Stimulated activated CD4-positive, alpha-beta T cell treated with anti-CD3 and anti-CD28 coated beads, Interleukin-1b, Interleukin-23, amount 100 ng/mL, for 1 hour (primary cell): ENCODE measurements at places on chromosomes 3 and 15.

DNA sequence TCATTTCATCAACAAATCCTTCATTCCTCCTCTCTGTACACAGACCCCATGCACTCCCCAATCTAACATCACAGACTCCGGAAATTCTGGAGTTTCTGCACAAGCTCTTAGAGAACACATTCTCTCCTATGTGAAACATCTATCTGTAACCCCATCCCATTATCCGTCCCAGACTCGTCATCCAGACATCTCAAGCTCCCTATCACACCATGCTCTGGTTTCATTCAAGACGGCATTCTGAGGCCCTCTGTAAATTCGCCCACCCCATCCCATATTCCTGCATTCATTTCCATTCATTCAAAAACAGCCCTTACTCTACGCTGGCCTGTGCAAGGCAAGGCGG is 575 bp downstream of the LEO1 start:
- DNase-seq = no peak

DNA sequence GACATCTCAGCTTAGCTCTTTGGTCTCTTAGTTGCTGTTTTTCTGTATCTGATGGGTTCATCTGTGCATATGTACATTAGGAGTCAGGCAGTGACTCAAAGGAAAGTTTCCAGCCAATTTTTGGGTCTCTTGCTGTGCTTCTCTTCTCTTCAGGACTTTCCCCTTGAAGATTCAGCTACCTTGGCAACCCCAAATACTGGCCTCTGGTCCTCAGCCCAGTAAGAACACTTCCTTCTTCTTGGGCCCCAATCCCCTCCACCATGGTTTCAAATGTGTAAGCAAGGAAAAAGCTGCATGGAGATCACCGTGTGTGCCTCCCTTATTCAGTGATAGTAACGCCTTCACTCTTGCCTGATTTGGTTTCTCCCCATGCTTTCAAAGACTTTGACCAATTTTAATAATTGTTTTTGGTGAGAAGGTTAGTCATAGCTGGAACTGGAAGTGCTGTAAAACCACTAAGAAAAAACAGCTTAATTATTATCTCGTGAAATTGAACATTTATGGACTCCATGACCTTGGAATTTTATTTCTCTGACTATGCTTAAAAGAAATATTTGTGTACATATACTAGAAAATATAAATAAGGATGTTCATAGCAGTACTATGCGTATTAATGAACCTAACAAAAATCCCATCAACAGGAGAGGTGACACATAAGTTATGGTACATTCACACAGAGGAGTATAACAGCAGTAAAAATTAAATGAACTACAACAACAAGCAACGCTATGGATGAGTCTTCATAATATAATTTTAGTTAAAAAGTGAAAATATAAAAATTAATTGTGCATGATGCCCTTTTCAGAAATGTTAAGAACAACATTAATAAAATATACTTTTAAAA is 125.3 kb upstream of the BCL6 start:
- no peak for DNase-seq

DNA sequence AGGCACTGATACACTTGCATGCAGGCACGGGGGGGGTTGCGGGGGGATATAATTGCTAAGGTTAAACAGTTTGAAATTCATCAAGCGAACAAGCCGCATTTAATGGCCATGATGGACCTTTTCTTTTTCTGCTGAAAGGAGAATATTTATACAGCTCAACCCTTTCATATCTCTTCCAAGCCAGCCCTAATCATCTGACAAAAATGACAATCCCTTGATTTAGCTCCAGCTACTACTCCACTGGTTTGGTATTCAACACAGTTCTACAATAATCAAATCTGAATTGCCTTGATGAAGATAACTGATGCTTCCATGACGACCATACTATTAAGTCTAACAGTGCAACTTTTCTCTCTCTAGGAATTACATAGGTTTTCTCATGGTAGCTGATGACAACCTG is 374.9 kb downstream of the PLCL2 start:
- DNase-seq = no peak

- no peak for DNase-seq
These were observed 82.8 kb downstream of the SSR3 start for GRCh38 chr3:156472150-156472549.

DNA sequence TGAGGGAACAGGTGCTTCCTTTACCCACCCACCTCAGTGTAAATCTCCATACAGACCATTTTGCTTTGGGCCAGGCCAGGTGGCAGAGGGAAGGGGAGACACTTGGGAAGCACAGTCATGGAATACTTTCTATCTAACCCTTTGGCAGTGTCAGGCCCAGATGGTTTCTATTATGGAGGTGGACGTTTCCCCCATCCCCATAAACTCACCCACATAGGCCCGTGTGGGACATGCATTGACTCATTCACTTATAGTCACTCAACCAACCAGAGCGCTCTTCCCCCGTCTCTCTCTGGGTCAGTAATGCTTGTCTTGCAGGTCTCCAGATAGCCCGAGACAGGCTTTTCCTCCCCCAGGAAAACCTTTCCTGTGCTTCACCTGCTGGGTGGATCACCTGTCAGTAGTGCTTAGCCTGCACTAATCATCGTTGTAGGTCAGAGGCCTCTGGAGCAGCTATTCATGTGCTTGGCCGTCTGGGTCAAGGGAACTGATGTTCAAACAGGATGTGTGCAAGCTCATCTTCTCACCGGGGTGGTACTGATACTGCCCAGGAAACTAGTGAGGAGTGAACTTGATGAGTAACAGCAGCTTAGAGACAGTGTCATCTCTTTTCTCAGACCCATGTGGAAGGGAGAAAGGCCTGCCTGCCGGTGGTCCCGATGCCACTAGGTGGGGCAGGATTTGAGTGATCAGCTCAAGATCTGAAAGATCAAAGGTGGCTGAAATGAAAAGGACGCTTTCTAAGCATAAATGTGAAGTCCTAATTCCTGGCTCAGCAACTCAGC is 67.1 kb downstream of the CEMIP start:
- no peak for DNase-seq

DNA sequence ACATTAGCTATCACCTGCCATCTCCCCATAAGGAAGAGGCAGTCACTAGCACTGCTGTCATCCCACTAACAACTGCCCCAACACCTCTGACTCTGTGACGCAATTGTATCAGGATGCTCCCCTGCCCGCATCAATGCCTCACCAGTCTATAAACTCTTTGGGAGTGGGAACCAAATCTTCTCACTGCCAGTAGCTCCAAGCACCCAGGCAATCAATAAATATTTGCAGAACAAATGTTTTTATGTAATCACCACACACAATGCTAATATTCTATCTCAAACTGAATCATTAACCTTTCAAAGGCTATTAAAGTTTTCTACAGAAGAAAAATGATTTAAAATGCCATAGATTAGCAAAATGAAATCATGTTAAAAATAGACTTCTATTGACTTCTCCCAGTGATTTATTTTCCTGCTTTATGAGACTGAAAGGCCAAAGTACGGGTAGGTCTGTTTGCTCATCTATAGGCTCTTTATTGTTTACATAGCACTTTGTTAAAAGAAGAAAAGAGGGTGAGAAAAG is 131.3 kb downstream of the PLD1 start:
- no peak for DNase-seq

- DNase-seq = no peak
These were observed 23.8 kb downstream of the NANOGP8 start for GRCh38 chr15:35061161-35061824.
